ENCODE measurements at places on chromosomes 6 and 20.

GRCh38 chr6:1626481-1626880 is 16.8 kb downstream of the FOXC1 start:
- DNase-seq, result no peak

GRCh38 chr6:36050305-36050704 is 22.7 kb downstream of the MAPK14 start:
- DNase-seq, result no peak

DNA sequence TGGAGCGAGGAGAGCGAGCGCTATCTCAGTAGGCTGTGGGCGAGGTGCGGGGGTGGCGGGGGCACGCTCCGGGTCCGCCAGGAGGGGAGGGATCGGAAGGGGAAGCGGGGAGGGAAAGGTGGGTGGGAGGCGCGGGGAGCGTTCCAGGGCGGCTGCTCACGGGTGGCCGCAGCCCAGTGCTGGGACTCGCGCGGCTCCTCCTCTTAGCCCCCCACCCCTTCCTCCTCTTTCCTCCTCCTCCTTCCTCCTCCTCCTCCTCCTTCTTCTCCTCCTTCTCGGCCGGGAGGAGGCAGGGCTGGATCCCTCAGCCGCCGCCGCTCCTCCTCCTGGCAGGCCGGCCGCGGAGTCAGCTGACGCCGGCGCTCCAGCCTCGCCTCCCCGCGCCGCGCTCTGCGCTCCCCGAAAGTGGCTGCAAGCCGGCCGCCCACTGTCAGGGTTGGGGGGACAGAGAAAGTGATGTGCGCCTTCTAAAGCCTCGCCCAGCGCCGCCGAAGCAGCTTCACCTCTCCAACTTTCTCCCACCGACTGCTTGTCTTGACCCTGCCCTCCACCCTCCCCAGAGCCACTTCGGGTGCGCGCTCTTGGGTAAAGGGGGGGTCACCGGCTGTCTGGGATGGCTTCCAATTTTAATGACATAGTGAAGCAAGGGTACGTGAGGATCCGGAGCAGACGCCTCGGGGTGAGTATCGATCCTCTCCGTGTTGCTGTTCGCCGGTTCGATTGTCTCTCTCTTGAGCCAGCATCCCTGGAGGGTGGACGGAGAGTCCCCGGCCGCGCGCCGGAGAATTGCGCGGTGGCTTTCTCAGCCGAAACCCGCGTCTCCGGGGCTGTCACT is at the start of gene DOK5:
Gene DOK5 (plus strand): TSS at position 260 of the 835 bp plus-strand sequence. CDS start 354 bp downstream, at position 614.
- no peak for DNase-seq

GRCh38 chr20:57498425-57499400 is 26.2 kb downstream of the CTCFL start:
- DNase-seq, result no peak

- DNase-seq, result no peak
These were observed 135.3 kb downstream of the ZFAND3 start for GRCh38 chr6:37954791-37955190.

- no peak for DNase-seq
These were observed 1.4 kb downstream of the PLAGL2 start for GRCh38 chr20:32205843-32206759.

DNA sequence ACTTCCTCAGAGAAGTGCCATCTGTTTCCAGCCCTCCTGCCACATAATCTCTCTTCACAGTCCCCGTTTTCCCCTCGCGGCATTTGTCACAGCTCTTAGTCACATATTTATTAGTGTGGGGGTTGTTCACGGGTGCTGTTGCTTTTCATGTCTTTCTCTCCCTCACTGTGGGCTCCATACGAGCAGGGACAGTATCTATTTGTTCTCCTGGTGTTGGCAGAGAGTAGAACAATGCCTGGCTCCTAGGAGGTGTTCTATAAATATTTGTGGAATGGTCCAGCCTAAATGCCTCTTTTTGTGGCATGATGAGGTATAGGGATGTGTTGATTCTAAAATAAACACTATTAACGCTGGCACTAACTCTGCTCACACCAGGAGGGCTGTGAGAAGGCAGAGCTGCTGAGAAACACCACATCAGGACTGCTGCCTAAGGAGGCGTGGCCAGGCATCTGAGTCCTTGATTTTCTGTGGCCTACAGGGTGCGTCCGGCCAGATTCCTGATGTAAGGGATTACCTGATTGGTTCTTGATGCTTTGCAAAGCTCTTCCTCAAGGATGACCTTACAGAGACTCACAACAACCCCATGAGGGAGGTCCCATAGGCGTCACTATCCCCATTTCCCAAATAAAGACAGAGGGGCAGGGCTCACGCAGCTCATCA is 219.8 kb upstream of the ARID1B start:
- no peak for DNase-seq

GRCh38 chr6:80211286-80211685 is 104.8 kb downstream of the BCKDHB start:
- no peak for DNase-seq

DNA sequence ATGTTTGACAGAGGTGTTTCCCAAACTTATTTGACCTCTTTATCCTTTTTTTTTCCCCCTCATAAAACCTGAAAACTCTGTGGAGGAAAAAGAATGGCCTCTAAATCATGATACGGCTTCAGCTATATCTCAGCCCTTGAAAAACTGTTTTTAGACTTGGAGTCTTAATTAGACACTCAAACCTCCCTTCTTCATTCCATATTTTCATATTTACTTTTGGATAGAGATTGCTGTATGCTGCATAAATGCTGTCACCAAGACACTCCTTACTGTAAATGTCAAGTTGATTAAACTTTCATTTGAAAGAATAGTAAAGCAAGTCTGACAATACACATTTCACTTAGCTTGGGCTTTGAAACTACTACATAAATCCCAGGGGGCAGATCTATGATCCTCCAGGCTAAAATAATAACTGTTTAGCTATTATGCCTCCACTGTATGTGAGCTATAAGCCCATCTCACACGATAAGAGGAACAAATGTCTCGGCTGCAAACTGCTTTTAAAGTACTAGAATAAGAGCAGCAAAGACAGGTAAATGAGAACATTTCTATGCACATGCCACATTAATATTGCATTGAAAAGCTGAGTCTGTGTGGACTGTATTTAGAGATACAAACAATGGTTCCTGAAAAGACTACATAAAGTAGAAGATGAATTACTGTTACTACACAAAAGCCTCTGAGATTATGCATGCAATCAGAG is 141.3 kb upstream of the HMGN3 start:
- DNase-seq, result no peak

DNA sequence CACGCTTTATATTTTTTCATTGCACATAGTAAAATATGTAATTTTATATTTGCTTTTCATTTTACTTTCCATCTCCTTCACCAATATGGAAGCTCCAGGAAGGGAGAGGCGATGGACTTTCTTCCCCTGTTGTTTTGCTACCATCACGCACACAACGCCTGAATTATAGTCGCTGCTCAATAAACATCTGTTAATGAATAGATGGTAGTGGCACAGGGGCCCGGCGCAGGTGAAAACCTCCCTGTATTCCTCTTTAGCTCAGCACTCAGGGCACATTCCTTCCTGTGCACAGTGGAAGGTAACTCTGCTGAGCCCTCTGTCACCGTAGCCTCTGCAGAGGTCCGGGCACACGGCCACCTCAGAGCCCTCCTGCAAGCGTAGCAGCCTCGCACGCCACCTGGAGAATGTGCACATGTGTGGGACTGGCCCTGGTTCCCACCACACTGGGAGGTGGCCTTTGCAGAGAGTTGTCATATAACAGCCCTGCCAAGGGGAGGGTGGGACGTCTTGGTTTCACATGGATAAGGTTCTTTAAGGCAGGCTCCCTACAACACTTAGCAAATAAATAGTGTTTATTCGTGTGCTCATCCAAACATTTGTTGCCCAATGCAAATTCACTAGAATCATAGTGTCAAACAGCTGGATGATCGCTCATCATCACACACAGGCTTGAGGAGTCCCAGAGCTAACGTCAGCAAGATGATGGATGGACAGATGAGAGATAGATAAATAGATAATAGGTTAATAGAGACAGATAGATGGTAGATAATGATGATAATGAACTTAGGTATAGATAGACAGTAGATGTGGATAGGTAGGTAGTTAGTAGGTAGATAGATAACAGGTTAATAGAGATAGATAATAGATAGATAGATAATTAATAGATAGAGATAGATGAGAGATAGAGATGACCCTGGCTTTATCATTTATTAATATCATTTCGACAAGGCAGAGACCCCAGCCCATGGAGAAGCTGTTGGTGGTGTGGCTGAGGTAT is 32.3 kb upstream of the AFDN start:
- DNase-seq, result no peak

DNA sequence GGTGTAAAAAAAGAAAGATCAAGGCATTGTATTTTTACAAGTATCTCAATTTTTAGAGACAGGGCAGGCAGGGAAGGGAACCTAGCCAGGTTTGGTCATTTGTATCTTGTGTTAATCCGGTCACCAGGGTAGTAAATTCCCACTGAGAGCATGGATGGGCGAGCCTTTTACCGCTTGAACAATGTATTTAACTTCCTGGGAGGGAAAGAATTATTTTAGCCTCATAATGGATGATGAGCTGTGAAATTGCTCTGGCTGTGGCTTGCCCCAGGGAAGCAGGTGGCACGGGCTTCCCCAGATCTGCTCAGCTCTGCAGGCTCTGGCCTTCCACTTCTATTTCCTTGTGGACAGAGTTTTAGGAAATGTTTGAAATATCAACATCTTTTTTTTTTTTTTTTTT is 72.9 kb downstream of the TOX2 start:
- DNase-seq, result no peak

GRCh38 chr6:36683145-36683655 is 4.7 kb downstream of the CDKN1A start:
- DNase-seq, result no peak

- DNase-seq, result no peak
These were observed 265.9 kb downstream of the DLL1 start for GRCh38 chr6:170024940-170025339.

DNA sequence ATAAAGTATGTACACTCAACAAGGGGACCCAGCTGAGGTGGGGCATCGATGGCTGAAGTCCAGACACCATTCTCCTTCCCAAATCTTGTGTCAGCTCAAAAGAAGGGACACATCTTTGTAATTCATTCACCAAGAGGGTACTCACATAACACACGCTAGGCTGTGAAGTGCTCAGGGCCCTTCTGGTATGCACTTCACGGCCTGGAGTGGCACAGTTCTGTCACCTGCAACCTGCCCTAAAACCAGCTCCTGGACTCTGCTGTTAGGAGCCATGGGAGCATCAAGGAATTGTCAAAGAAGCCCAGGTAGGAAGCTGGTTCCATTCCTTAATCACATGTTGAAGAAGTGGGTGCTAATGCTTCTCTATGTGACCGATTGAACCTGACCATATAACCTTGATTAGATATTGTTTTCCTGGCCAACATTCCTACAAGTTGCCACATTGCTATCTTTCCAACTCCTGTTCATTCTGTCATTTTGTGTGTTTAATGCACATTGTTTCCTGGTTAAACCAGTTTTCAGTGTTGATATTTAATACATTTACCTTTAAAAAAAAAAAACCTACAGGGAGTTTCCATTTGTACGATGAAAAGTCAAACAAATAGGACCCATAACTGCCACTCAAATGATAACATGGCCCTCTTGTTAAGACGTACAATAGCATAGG is 127.3 kb downstream of the TNFRSF21 start:
- DNase-seq, result no peak

DNA sequence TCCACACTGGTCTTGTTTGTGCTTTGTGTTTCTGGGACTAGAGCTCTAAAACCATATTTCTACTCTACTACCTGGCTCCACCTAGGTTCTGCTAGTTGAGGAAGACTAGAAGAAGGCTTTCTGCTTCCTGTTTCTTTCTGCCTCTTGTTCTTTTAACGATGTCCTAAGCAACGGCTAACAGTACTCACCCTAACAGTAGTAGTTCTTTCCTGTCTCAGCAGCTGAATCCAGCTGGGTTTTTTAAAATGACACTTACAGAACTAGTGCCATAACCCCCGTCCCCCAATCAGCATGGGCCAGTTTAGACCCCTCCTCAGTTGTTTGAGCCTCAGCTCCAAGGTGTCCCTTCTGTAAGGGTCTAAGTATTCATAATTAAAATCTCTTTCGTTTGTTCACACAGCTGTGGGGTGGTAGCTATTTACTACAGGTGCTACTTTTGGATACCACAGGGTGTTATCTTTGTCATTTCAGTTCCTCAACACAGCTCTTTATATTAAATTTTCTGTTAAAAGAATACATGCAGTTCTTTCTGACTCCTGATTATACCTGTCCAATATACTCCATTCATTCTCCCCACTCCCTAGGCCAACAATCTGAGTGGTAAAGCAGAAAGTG is 790.2 kb downstream of the DHX35 start:
- DNase-seq, result no peak

GRCh38 chr6:3280091-3280490 is 21.3 kb downstream of the PSMG4 start:
- DNase-seq, result no peak

- DNase-seq, result no peak
These were observed 544.7 kb upstream of the SPTLC3 start for GRCh38 chr20:12464036-12464435.

- DNase-seq, result no peak
These were observed 8.6 kb downstream of the COL9A3 start for GRCh38 chr20:62825333-62825985.

GRCh38 chr6:24959319-24959718 is 23.6 kb upstream of the RIPOR2 start:
- no peak for DNase-seq

- DNase-seq, result no peak
These were observed 37.8 kb downstream of the ZC2HC1B start for GRCh38 chr6:143901885-143902750.

DNA sequence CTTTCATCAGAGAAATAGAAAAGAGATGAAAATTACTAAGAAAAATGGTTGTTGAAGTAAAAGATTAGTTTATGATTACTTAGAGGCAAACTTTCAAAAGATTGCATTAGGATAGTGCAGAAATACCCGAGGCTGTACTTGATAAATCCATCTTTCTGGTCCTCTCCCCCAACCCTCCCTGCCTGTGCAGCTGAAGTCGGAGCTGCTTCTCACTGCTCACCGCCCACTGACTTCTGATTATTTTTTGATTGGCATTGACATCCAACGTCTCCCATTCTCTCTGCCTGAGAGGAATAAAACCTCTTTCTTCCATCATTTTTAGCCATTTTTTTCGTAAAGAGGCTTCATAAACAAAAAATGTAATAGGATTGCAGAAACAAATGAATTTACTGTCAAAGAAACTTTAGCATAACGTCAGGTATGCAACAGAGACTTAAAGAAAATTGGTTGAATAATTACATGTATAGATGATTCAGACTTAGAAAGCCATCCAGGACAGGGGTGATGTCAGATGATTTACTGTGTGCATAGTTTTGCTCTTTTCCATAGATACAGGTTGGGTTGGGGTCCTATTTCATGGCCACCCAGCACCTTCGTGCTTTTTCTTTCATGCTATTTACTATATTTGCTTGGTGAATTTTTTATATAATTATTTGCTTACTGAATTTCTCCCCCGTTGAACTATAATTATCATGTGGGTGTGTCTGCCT is 53.6 kb upstream of the EDN3 start:
- DNase-seq, result no peak

DNA sequence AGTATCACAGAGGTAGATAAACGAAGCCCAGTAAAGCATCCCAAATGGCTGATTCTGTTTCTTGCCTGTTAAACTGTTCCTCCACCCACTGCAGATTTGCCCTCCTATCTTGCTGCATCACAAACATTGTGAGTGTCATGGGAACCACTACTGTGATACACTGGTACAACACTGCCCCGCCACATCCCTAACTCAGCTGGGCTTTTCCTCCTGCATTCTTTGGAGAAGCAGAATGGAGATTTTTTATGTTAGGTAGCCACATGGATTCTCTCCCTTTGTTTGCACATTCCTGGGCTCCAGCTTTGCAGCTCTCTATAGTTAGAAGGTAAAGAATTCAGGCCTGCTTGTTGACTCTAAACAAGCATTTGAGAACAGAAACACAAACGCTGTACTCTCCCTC is 234.1 kb downstream of the TMEM242 start:
- DNase-seq, result no peak

GRCh38 chr6:157787080-157787479 is 36.0 kb upstream of the SNX9 start:
- DNase-seq, result no peak
